ENCODE measurements at places on chromosomes 2 and 18. TPM values are rescaled to one million over a fixed set of nuclear protein-coding genes. Genes with fewer than 3 reads are reported as not detected.

TMEFF2 gene
- not detected for total RNA-seq

SLC25A52 gene
- not detected for total RNA-seq

RAD51AP2 gene
- total RNA-seq, result not detected

FAM124B gene
- total RNA-seq, result not detected

CD8A gene
- total RNA-seq, result 0.15 TPM

CDH2 gene
- 0.19 TPM for total RNA-seq

E2F6 gene
- 11.9 TPM for total RNA-seq

RGPD8 gene
- 6.5 TPM for total RNA-seq

- no peaks in the 10 kb centered on the region for H3K27me3 ChIP-seq
- no peak for DNase-seq
- H3K4me1 ChIP-seq, result no peaks in the 10 kb centered on the region
- H3K4me3 ChIP-seq, result no peak overlapping the region
Observed at GRCh38 chr2:157223624-157224205, 33.8 kb upstream of the GALNT5 start.

- H3K27ac ChIP-seq, result no peak overlapping the region
- no peaks in the 10 kb centered on the region for H3K36me3 ChIP-seq
- no peaks in the 10 kb centered on the region for H3K4me1 ChIP-seq
Observed at GRCh38 chr2:237923481-237924163, 43.2 kb upstream of the UBE2F start.

GRCh38 chr2:55809875-55810621, 113.5 kb downstream of the EFEMP1 start:
- H3K27ac ChIP-seq, result no peak overlapping the region
- H3K4me3 ChIP-seq, result no peak overlapping the region
- no peaks in the 10 kb centered on the region for H3K4me1 ChIP-seq
- H3K27me3 ChIP-seq, result no peaks in the 10 kb centered on the region
- no peaks in the 10 kb centered on the region for H3K36me3 ChIP-seq
- no peak for DNase-seq

DNA sequence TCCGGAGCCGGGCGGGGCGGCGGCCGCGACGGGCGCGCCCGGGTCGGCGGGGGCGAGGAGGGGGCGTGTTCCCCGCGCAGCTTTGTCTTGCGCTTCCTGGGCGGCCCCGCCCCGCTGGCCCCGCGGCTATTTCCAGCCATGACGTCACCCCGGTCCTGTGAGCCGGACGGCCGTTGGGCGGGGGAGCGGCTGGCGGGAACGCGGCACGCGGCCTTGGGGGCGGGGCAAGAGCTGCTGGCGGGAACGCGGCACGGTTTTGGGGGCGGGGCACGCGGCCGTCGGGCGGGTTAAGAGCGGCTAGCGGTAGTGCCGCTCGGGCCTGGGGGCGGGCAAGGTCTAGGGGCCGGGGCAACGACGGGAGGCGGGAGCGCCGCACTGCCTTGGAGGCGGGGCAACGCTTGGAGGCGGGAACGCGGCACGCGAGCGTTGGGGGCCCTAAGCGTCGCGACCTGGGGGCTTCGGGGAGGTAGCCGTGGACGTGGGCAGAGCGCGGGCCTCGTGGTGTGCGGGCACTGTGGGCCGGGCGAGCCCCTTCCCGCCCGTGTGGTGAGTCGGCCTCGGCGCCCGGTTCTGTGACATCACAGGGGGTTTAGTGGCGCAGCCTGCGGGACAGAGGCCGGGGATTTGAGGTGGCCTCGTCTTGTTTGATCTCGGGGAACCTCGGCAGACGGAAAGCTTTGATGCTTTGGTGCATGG, 704 bp downstream of the KLF11 start:
- H3K36me3 ChIP-seq, result no peaks in the 10 kb centered on the region
- no peak overlapping the region for H3K27ac ChIP-seq
- H3K27me3 ChIP-seq, result no peaks in the 10 kb centered on the region
- no peak overlapping the region for H3K4me3 ChIP-seq
- H3K4me1 ChIP-seq, result no peaks in the 10 kb centered on the region

DNA sequence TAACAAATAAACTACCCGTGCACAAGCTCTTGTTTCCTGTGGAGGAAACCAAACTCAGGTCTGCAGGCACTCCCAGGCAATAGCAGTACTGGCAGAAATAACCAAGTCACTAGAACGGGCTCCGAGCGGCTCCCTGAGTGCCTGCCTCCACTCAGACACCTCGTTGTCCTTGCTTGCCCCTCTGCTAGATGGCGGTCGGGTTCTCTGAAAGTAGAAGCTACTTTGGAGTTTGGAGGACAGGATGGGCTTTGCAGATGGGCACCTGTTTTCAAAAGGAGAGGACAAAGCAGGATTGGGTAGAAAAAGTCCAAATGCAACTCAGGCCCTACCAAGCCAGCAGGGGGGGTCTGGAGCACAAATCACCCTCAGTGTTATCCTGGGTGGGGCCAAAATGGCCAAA, 136.4 kb downstream of the LRRC30 start:
- no peaks in the 10 kb centered on the region for H3K4me1 ChIP-seq
- no peak for DNase-seq
- H3K4me3 ChIP-seq, result no peak overlapping the region
- H3K27me3 ChIP-seq, result no peaks in the 10 kb centered on the region
- H3K36me3 ChIP-seq, result no peaks in the 10 kb centered on the region
- H3K27ac ChIP-seq, result no peak overlapping the region

DNA sequence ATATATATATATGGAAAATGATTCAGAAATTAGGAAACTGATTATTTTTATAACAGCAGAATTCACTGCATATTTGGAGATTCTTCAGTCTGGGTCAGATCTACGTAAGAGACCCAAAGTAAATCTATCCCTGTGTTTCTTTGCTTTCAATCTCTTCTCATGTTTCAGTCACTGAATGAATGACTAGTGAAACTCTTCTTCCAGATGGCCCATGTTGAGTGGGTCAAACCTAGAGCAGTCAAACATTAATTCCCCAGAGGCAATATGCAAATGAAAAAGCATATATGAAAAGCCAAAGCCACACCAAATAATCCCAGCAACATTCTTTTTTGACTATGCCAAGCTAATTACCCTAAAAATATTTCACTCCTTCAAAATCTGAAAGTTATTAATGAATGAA, 317.3 kb downstream of the RBM43 start:
- H3K27ac ChIP-seq, result no peak overlapping the region
- no peak overlapping the region for H3K4me3 ChIP-seq
- no peaks in the 10 kb centered on the region for H3K27me3 ChIP-seq
- no peaks in the 10 kb centered on the region for H3K4me1 ChIP-seq
- H3K36me3 ChIP-seq, result no peaks in the 10 kb centered on the region
- DNase-seq, result no peak

DNA sequence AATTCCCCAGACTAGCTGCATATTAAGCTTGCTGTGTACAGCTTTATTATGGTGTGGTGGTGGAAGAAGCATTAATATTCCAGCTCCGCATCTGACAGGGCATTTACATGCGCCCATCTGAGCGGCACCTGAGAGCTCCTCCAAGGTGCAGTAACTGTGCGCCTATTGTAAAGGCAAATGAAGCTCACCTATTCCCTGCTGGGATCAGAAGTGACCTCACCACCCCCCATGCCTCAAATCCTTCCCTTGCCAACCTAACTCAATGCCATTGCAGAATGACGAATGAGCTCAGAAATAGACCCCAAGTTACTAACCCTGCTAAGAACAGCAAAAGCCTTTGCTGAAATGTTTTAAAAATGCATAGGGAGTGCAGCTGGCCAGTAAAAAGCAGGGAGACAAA, 14.3 kb downstream of the BCL11A start:
- no peak for DNase-seq
- H3K27me3 ChIP-seq, result no peaks in the 10 kb centered on the region
- H3K36me3 ChIP-seq, result no peaks in the 10 kb centered on the region
- H3K27ac ChIP-seq, result no peak overlapping the region
- H3K4me3 ChIP-seq, result no peak overlapping the region

DNA sequence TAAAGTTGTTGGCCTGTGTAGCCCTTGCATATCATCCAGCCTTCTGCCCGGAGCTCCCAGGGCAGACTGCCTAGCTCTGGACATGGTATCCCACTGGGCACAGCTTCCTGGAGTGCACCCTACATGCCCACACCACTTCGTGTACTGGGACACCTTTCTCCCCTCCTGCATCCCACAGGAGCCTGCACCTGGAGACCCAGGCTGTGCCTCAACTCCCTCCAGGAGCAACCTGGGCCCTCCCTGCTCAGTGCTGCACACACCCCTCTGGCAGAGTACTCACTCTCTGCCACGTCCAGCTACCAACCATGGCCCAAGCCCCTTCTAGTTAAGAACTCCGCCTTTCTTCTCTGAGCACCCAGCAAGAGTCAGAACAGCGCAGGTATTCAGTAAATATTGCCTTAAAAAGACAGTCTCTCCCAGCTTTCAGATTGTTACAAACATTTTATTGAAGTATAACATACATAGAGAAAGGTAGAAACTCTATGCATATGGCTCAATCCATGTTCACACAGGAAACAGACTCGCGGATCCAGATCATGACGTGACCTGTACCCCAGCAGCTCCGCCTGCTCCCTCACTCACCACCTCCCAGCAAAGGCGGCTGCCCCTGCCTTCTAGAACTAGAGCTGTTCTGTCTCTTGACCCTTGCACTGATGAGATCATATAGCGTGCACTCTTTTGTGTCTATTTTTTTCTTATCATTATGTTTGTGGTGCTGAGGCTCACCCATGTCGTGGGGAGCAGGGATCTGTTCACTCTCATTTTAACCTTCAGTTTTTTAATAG, 98.4 kb upstream of the MYCN start:
- no peaks in the 10 kb centered on the region for H3K4me1 ChIP-seq
- no peak overlapping the region for H3K4me3 ChIP-seq
- no peak overlapping the region for H3K27ac ChIP-seq
- no peaks in the 10 kb centered on the region for H3K27me3 ChIP-seq
- no peaks in the 10 kb centered on the region for H3K36me3 ChIP-seq
- DNase-seq, result no peak

- no peak for DNase-seq
- no peak overlapping the region for H3K27ac ChIP-seq
- no peaks in the 10 kb centered on the region for H3K27me3 ChIP-seq
- no peak overlapping the region for H3K4me3 ChIP-seq
- no peaks in the 10 kb centered on the region for H3K36me3 ChIP-seq
- peaks cover 5% of the 10 kb centered on the region for H3K4me1 ChIP-seq
Observed at GRCh38 chr2:61543062-61543461, 4.9 kb upstream of the XPO1 start.

DNA sequence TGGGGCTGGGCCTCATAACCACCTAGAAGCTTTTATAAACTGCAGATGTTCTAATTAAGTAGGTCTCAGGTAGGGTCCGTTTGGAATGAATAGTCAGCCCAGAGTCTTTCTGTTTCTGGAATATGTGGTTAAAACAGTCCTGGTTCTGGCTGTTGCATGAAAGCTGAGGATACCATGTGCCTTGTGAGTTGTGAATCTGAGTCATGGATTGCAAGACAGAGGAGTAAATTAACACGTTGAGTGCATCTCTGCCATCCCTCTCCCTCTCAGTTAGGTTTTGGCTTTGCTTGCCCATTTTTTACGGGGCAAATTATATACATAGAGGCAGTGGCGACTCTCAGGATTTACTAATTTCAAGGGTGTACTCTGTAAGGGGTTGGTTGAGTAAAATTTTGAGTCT, 59.1 kb downstream of the NCK2 start:
- peaks cover 3% of the 10 kb centered on the region for H3K36me3 ChIP-seq
- no peak overlapping the region for H3K4me3 ChIP-seq
- H3K4me1 ChIP-seq, result peaks cover 69% of the 10 kb centered on the region

DNA sequence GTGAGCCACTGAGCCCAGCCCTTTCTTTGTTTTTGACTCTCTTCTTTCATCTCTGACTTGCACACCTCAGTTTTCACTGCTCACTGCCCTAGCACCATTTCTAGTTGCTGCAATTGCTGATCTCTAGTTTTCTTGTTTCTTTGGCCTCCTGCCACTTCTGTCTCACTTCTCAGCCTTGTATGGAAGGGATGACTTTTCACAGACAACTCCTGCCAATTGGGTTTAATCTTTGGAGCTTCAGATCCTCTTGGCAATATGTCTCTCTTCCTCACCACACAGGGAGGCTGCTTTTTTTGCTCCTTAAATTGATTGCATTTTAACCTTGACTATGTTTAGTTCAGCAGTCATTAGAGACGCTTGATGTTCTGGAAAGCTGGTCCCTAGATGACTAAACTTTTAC, 323.1 kb downstream of the CTNNA2 start:
- H3K27me3 ChIP-seq, result no peaks in the 10 kb centered on the region
- no peaks in the 10 kb centered on the region for H3K4me1 ChIP-seq
- DNase-seq, result no peak
- H3K4me3 ChIP-seq, result no peak overlapping the region
- no peak overlapping the region for H3K27ac ChIP-seq
- H3K36me3 ChIP-seq, result no peaks in the 10 kb centered on the region

- H3K27ac ChIP-seq, result no peak overlapping the region
- no peaks in the 10 kb centered on the region for H3K36me3 ChIP-seq
- H3K27me3 ChIP-seq, result no peaks in the 10 kb centered on the region
- no peaks in the 10 kb centered on the region for H3K4me1 ChIP-seq
- DNase-seq, result no peak
- H3K4me3 ChIP-seq, result no peak overlapping the region
Observed at GRCh38 chr2:15673919-15674636, 82.4 kb downstream of the DDX1 start.

DNA sequence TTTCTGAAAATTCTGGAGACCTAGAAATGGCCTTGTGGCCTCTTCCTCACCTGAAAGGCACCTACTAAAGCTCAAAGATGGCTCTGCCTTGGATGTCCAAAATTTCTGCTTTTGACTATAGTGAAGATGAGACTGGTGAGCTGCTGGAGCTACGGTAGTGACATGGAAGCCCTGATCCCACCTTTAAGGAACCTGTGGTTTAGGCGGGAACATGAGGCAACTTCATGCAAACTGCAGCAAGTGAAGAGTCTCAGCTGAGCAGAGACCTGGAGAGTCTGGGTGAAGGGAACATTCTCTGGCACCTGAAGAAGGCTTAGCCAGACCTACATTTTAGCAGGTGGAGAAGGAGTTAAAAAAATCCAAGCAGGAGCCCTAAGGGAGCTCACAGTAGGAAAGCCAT, 40.0 kb downstream of the GORASP2 start:
- H3K4me3 ChIP-seq, result no peak overlapping the region
- no peak for DNase-seq
- H3K27ac ChIP-seq, result no peak overlapping the region
- H3K27me3 ChIP-seq, result no peaks in the 10 kb centered on the region

Measured in GM12878 (cell line).